Bone marrow (tissue), 2 donors: ENCODE measurements at places on chromosomes 7 and 10.

DNA sequence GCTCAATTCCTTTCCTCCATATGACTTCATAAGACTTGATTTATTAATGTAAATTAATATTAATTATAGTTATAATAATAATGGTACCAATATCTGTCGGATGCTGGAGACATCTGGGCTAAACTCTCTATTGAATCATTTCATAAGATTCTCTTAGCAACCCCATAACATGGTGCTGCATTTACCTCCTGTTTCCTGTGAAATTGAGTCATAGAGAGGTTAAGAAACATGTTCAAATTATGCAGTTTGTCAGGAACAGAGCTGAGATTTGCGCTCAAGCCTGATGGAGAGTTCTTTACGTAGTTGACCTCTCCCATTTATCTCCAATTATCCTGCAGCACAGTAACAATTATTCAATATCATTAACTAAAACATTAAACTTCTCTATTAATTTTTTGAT lies 621.8 kb upstream of the FZD8 start:
- no peak for DNase-seq

DNA sequence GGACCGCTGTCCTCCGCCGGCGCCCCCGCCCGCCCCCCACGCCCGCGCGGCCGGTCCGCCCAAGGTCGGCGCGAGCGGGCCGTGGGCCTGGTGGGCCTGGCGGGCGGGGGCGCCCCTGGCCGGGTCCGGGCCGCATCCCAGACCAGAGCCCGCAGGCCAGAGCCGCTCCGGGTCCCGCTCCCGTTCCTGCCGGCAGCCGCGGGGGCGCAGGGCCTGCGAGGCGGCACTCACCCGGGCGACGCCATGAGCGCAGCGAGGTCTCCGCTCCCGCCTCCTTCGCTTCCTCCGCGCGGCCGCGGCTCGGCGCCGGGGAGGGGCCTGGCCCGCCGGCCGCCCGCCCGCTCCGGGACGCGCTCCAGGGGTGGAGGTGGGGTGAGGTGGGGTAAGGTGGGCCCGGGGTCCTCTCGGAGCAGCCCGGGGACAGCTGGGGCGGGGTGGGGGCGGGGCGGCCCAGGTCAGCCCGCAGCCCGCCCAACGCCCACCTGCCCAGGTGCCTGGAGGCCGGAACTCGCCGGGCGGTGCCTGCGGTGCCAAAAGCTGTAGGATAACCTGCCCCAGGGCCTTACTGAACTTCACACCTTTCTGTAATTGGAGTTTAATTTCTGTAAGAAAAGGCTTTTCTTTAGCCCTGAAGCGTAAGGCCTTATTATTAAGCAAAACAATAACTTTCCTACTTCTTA lies at the start of gene URGCP:
URGCP (minus strand) TSS at position 266 of the 680 bp plus-strand sequence; CDS start at position 245, 21 bp downstream.
- no peak for DNase-seq

DNA sequence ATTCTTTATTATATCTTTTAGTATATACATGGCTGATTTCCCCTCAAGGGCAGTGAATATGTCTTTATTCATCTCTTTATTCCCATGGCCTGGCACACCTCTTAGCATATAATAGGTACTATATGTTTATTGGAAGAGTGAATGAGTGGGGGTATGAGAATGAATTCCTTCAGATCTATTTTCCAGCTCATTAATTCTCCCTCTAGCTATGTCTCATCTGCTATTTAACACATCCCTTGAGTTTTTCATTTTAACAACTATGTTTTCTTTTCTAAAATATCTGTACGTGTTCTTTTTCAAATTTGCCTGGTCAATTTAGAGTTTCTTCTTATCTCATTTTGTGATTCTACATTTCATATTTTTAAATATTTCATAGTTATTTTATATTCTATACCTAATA lies 14.4 kb downstream of the HPS1 start:
- DNase-seq: no peak

- DNase-seq: no peak
Measured at GRCh38 chr10:61836888-61837754, 64.4 kb upstream of the ARID5B start.

DNA sequence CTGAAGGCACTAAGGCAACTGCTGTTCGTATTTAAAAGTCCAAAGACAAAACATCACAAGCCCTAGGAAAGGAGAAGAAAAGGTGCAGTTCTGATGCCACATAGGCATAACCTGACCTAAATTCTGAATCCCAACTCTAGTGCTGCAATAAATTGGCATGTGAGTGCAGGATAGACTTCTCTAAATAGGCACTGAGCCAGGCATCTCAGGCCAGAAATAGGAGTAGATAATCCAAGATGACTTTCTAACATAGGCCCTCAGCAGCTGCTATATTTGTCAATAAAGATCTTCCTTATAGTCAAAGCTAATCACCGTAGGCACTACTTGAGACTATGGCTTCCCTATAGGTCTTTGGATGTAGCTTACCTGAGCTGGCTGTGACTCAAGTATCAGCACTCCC lies 1163.8 kb downstream of the SORCS1 start:
- no peak for DNase-seq

DNA sequence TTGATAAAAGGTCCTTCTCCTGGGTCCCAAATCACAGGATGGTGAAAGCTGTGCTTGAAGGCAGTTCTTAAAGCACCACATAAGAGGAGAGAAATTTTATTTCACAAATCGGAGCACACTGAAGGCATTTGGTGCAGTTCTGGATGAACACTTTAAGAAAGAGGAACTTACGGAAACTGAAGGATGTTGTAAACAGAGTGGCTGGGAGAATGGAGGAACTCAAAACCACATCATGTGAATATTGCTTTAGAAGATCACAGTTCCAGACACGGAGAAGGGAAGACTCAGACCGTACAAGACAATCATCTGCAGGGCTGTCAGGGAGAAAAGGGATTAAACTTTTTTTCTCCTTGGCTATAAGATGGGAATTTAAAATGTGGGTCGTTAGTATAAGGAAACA lies 9.0 kb upstream of the GPR141 start:
- peak; percentile 85 for DNase-seq

GRCh38 chr7:106462365-106462859 lies 177.6 kb upstream of the NAMPT start:
- no peak for DNase-seq

GRCh38 chr10:11691319-11691755 lies 50.8 kb upstream of the ECHDC3 start:
- DNase-seq: no peak

GRCh38 chr10:94524146-94524545 lies 21.4 kb upstream of the HELLS start:
- DNase-seq: no peak

- DNase-seq: no peak
Measured at GRCh38 chr10:20898866-20899535, 1.9 kb upstream of the NEBL start.

DNA sequence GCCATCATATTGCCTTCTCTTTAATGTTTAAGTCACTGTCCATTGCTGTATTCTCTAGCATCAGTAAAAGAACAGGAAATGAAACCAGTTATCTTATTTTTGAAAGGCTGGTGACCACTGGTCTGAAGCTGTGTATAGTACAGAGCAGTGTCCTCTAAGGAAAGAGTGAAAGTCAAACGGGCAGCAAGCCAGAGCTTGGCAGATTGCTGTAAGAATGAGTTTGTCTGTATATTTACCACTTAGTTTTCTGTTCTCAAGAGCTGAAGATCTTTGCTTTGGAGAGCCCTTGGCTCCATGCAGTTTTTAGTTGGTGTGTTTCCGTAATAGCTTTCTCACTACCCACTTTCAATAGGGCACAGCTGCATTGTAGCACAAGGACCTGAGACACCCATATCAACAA lies 31.9 kb downstream of the PCBD1 start:
- DNase-seq: no peak

- no peak for DNase-seq
Measured at GRCh38 chr10:77290528-77291155, 347.0 kb downstream of the KCNMA1 start.

- DNase-seq: no peak
Measured at GRCh38 chr10:123645016-123645415, 21.1 kb upstream of the GPR26 start.

GRCh38 chr10:131880016-131880590 lies 20.7 kb upstream of the PPP2R2D start:
- no peak for DNase-seq

- DNase-seq: no peak
Measured at GRCh38 chr7:152590481-152590880, 85.5 kb downstream of the XRCC2 start.

- DNase-seq: no peak
Measured at GRCh38 chr7:83732305-83732704, 83.4 kb upstream of the SEMA3E start.

GRCh38 chr10:77049896-77050295 lies 587.7 kb downstream of the KCNMA1 start:
- no peak for DNase-seq

DNA sequence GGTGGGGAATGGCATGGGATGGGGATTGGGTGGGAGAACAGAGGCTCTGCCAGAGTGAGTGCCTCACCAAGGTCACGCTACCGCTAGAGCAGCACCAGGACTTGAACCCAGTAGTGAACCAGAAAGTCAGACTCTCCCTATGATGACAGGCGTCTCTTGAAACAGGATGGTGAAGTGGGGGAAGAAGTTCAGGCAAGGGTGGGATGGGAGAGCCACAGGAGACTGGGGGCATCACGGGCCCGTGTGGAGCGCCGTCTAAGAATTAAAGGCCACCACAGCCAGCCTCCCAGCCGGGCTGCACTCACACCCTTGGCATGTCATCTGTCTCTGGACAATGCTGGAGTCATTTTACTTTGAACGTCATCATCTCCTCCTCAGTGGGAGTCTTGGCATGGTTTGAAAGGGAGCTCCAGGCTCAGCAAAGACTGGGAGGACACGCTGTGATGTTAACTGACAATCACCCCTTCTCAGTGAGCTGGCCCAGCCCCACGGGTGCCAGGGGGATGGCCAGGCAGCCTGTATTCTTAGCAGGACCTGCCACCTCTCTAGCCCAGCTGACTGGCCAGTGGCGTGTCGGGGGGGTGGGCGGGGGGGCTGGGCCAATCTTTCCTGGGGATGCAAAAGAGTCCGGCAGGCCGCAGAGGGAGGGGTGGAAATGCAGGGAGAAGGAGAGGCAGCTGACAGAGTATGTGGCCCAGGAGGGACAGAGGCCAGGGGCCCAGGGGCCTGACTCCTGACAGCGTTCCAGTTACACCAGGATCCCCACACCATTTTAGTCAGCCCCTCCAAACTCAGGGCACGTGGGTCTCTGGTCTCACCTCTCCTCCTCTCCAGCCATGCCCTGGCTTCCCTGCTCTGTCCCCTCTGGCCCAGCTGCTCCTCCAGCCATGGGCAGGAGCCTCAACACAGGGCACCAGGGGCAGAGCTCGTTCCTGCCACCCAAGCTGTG lies 96.2 kb downstream of the VOPP1 start:
- no peak for DNase-seq

GRCh38 chr7:33725111-33726025 lies 180.0 kb upstream of the BMPER start:
- no peak for DNase-seq

DNA sequence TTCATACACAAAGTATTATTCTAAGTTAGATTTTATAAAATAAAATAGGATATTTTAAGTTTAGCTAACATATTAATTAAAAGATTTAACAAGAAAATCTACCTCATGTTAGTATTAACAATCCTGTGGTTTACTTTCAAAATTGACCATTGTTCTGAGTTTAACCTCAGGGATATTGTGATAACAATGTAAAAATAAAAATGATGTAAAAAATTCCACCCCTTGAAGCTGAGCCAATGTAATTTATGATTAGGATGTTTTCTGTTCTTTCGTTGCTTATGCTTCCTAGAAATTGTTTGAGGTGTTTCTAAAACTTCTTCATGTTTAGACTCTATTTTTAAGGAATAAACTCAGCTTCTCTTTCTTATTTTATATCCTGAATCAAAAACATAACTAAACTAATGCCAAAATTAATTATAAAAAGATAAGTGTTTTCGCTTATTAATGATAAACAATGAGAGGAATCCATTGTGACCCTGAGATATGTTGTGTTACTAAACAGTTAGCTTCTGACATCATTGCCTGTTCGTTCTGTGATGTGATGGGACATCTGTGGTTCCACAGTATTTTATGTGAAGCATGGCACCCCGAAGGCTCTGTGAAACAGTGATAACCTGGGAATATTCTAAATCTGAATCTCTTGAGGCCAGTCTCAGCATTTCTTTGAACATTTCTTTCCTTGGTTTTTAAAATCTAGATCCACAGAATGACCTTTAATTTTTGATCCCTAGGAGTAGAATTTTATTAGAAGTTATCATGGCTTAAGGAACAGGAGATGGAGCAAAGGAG lies 340.8 kb downstream of the ARL4A start:
- DNase-seq: no peak

DNA sequence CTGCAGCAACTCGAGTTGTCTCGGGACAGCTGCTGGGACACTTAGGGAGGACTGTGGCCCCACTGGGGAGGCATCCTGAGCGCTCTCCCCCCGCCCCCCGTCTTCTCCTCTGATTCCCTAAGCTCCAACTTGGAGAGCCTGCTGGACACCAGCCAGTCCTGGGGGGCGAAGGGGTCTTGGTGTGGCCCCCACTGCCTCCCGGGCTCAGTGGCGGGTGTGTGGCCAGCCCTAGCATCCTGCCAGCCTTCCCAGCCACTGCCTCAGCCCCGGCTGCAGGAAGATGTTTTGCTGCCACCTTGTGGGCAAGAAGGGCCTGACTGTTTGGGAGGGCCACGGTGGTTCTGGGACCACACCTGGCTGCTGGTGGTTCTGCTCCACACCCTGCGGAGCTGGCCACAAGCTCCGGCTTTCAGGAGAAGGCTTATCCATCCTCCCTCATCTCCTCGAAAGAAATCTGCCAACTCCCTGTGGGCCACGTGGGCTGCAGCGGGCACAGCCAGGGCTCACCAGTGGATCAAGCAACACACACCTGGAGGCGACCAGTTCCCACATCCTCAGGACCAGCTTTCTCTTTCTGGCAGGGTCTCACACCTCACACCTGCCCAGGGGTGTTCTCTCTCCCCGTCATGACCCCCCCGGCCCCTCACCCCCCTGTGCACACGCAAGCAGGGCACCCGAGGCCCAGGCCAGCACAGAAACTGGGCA lies 24.8 kb downstream of the AGAP3 start:
- DNase-seq: peak; percentile 22

GRCh38 chr10:49749144-49749543 lies 13.0 kb downstream of the OGDHL start:
- DNase-seq: no peak

GRCh38 chr10:6275022-6275997 lies 72.6 kb downstream of the PFKFB3 start:
- DNase-seq: peak; percentile 74

DNA sequence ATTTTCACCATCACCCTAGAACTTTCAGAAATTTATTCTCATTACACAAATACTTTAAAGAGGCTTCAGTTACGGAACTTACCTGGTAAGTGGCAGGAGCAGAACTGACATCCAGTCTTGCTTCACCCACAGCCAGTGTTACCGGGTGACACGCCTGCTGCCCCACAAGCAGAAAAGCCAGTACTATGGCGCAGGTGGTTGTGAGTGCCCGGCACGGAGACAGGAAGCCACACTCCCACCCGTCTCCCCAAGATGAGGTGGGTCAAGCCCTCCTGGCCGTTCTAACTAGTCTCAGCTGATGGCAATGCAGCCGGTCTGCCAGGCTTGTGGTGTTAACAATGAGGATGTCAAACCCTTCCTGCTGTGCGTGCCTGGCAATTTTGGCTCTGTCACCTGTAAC lies 86.9 kb downstream of the PROSER2 start:
- no peak for DNase-seq
